SK-N-SH (cell line): ENCODE measurements at places on chromosomes 16 and 17.

GRCh38 chr17:82030470-82031302 lies 792 bp upstream of the RAC3 start:
- H3K4me3 ChIP-seq = peak overlapping the region; percentile 50
- peak; percentile 96 for DNase-seq
- H3K27ac ChIP-seq = no peak overlapping the region
- peaks cover 5% of the 10 kb centered on the region for H3K36me3 ChIP-seq

DNA sequence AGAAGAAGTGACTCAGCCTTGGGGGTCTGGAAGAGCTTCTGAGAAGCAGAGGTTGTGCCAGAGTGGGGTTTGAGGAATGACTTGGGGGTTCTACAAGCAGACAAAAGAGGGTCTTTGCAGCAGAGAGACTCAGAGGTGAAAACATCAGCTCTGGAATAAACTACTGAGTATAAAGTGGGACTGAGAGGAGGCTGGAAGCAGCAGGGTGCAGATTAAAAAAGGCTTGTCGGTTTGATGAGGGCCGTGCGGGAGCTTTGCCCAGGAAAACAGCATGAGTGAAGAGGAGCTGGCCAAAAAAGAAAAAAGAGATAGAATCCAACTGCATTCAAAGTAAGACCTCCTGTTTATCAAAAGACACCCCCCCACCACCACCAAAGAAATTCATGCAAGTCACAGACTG lies 13.1 kb upstream of the ACE start:
- H3K36me3 ChIP-seq = no peaks in the 10 kb centered on the region
- H3K27ac ChIP-seq = no peak overlapping the region
- H3K4me3 ChIP-seq = no peak overlapping the region
- peaks cover 7% of the 10 kb centered on the region for H3K4me1 ChIP-seq

DNA sequence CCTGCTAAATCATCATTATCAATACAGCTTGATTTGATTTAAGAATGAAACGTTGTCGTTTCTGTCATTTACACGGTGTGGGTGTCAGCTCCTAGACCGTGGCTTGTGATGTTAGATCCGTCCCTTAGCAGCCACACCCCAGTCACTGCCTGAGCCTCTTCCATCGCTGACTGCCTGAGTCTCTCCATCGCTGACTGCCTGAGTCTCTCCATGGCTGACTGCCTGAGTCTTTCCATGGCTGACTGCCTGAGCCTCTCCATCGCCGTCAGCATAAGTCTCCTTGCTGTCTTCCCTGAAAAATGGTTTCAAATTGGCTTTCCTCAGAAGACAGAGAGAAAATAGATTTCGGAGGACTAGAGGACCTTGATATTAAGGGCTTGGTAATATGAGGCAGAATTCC lies 53.8 kb upstream of the CMIP start:
- no peak overlapping the region for H3K4me3 ChIP-seq
- H3K27ac ChIP-seq = no peak overlapping the region
- peaks cover 3% of the 10 kb centered on the region; the same call in 1 of the 2 replicates for H3K4me1 ChIP-seq
- no peak for DNase-seq

GRCh38 chr16:24758373-24758772 lies 28.9 kb downstream of the TNRC6A start:
- H3K4me1 ChIP-seq = no peaks in the 10 kb centered on the region
- no peaks in the 10 kb centered on the region for H3K27me3 ChIP-seq
- H3K36me3 ChIP-seq = peaks cover 44% of the 10 kb centered on the region
- H3K27ac ChIP-seq = no peak overlapping the region
- no peak overlapping the region for H3K4me3 ChIP-seq

DNA sequence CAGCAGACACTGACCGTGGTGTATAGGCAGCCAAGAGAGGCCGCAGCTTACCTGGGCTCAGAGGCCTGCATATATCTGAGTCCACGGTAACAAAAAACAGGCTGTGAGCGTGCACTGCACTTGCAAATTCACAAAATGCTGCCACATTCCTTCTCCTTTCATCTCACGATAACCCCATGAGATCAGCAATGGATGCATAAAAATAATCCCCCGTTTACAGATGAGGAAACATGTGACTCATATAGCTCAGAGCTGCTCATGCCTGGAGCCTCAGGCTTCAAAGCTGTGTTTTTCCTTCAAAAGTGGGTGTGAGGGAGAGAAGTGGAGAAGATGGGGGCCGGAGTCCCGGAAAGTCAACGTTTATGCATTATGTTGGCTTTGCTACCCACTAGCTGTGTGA lies 118.3 kb upstream of the FOXF1 start:
- H3K27ac ChIP-seq = peak overlapping the region; percentile 51
- DNase-seq = no peak
- no peak overlapping the region for H3K4me3 ChIP-seq
- H3K4me1 ChIP-seq = peaks cover 2% of the 10 kb centered on the region; the same call in 1 of the 2 replicates
- no peaks in the 10 kb centered on the region for H3K36me3 ChIP-seq
